Panc1 (cell line): ENCODE measurements at places on chromosomes 3 and 15.

DNA sequence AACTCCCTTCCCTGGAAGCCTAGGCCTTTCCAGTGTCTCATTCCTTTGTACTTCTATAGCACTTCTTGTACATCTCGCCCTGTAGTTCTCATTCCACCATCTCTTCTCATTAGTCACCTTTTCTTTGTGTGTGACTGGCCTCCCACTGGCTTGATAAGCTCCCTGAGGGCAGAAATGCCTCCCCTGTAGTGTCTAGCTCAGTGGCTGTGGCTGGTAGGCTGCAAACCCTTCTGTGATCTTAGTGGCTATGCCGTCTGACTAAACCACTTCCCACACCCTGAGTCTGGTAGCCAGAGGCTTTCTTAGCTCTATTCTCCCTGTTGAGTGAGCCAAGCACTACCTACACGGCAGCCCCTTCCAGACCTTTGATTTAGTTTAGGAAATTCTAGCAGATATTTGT lies 24.4 kb upstream of the TNFAIP8L3 start:
- DNase-seq: no peak

DNA sequence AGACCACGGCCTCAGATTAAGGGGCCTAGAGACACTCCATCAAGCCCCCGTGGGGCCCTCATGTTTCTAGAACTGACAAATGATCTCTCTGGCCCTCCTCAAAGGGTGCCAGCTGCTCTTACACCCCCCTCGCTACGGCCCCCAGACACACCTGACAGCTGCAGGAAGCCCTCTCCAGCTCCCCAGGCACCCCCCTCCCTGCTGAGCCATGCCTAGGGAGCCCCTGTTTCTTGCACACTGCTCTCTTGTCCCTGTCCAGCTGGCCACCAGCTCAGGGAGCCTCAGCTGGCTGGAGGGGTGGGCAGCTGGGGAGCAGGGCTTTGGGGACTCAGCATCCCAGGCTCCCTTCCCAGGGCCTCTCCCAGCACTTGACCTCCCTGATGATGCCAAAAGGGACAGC lies 14.8 kb downstream of the TNK2 start:
- no peak for DNase-seq

GRCh38 chr3:130686833-130687232 lies 59.8 kb downstream of the PIK3R4 start:
- no peak for DNase-seq

DNA sequence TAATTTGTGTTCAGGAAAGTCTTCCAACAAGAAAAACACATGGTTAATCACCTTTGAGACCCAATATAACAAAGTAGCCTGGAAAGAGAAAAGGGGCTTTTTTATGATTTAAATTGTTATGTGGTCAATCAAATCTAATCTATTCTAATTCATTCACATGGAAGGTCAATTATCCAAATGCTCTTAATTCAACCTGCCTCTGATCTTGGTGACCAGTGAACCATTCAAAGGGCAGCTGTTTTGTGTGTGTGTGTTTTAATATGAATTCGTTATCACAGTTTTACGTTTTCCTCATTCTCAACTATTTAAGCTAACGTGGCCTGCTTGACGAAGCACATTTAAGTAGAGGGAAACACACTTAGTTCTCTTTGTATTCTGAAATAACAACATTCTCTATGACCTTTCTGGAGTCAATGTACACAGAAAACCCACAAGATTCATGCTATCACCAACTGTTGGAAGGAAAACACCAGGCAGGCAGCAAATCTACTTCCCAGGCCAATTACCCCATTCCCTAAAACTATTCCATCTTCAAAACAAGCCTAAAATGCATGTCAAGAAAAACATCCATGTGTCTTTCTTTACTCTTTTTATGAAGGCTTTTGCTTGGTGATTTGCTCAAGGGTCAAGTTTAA lies 195.4 kb downstream of the SUCLG2 start:
- no peak for DNase-seq

DNA sequence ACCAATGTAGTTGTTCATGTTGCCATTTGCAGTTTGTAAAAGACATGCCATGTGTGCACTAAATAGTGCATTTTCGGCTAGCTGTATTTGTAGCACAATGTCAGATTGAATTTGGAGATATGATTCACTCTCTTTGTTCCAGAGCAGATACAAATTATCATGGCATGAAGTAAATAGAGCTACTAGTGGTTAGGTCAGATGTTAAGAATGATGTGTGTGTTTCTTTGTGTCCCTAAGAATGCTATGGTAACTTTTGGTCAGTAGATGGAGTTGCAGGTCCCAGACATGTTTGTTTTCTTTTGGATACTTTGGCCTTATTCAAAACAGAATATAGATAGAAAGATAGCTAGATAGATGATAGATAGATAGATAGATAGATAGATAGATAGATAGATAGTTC lies 595.8 kb downstream of the NLGN1 start:
- DNase-seq: no peak

- no peak for DNase-seq
Measured at GRCh38 chr15:71571641-71572040, 238.7 kb upstream of the NR2E3 start.

DNA sequence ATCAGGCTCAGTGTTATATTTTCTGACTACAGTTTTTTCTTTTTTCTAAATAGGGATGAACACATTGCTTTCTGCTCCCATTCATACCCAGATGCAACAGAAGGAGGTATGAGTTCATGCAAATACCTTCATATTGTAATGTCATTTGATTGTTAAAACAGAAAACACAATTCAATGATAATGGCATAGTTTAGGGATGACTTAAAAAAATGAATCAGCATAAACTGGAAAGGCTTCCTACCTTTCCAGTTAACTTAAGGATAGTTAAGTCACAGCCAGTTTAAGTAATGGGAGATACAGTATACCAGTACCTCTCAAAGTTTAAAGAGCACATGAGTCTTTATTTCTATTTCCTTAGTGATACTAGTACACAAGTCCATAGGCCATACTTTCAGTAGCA lies 24.9 kb downstream of the KNL1 start:
- no peak for DNase-seq

DNA sequence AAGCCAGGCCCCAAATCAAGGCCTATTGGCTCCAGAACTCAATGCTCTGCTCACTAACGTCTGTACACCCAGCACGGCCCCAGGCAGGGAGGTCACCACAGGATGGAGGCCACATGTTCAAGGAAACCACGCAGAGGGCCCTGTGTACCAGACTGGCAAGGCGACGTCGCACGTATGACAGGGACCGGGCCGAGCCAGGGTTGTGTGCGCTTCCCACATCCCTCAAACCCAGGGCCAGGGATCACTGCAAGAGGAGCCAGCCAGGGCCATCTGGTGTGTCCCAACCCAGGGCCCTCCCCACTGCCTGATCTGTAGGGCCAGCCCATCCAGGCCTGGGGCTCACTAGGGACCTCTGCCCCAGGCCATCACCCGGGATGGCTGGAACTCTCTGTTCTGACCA lies 62.0 kb downstream of the ZNF445 start:
- DNase-seq: no peak

DNA sequence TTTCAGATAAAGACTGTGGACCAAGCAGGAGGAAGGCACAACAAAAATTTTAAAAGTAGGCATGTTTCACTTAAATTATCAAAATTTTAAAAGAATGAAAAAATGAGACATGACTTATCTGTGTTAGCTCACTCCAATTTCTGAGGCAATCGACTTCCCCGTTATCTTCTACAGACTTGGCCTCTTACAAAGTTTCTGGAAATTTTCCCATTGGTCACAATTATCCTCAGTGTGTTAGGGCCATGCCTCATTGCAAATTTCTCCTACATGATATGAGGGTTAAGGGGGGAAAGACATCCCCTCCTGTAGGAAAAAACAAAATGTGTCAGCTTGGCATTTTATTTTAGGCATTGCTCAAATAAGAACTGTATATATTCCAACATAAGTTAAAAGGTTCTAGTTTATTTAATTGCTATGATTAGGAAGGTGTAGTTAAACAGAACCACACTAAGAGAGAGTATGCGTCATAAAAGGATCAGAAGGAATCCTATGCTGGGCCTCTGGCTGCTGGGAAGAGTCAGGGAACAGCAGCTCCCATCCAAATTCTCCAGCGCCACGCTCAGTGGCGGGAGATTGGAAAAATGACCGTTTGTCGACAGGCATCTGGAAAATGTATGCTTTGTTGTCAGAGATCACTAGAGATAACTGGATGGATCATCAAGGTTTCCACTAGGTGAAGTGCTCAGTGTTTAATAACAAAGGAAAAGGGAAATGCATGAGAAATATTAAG lies 463.6 kb upstream of the NR2F2 start:
- DNase-seq: no peak

- no peak for DNase-seq
Measured at GRCh38 chr3:172627057-172627809, 83.6 kb downstream of the NCEH1 start.

- no peak for DNase-seq
Measured at GRCh38 chr3:16490062-16490619, 23.4 kb downstream of the RFTN1 start.

- no peak for DNase-seq
Measured at GRCh38 chr3:146750196-146750595, 145.1 kb upstream of the PLSCR5 start.

- no peak for DNase-seq
Measured at GRCh38 chr15:28109626-28110455, 10.7 kb upstream of the OCA2 start.

DNA sequence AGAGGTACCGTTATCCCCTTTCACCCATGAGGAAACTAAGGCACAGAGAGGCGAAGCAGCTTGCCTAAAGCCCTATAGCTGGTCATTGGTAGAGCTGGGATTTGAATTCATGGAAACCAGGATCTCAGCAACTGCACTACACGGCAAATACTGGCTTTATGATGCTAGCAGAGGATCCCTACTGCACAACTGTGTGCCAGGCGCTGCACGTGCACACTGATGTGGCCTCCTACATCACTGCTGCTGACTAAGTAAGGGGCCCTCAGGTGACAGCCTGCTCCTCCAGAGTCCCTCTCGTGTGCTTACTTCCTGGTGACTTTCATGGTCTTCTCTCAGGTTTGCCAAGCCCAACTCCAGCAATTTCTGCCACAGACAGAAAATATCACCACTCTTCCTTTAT lies 3.4 kb upstream of the POLG start:
- DNase-seq: no peak

DNA sequence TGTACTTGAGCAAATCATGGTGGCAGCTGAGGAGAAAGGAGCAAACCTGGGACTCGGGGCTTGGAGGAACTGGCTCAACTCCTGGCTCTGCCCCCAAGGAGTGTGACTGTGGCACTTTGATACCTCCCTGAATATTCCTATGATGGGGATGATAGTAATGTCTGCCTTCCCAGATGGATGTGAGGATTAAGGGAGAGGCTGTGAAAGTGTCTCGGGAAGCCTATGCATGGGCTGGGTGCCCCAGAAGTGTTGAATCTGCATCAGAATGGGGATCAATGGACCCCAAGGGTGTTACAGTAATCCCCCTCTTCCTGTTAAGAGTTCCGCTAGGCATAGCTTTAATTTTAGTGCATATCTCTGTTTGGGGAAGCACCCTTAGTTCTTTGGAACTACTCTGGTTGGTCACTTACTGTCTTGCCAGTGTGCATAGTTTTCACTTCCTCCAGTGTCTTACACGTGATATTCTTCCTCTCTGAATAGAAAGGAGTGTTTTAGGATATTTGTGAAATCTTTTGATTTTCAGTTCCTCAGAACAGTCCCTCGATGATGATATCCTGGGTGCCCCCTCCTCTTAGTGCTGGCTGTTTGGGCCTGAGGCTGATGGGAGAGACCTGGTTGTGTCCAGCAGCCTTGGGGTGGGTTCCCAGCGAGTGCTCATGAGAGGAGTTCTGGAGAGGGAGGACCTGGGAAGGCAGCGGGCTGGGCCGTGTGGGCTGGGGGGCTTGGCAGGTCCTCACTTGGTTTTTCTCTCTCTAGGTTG lies 97.5 kb downstream of the CHDH start:
- DNase-seq: no peak

GRCh38 chr3:100993309-100993708 lies at the start of gene ABI3BP:
Gene ABI3BP (minus strand): TSS chr3:100993421. CDS start chr3:100993384, 37 bp downstream.
- no peak for DNase-seq

DNA sequence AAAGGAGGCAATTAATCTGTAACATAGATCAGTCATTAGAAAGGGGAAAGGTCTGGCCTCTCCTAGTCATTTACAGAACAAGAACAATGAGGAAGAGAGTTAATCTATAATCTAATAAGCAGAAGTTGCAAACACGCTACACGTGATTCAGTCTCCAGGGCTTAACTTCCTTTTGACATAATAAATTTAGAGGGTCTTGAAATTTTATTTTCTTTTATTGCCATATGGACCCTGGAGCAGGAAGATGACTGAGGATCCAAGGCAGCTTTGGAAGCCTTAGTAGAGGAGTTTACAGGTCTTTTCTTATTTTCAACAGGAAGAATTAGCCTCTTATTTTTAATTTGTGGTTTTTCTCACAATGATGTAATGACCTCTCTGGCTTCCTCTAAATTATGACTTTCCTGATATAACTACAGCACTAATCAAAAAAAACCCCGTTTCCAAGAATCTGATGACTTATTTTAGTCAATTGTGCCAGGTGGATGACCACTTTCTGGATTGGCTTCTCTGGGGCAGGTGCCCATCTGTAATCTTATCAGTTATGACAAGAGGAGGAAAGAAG lies 32.2 kb downstream of the ADGRG7 start:
- DNase-seq: no peak

DNA sequence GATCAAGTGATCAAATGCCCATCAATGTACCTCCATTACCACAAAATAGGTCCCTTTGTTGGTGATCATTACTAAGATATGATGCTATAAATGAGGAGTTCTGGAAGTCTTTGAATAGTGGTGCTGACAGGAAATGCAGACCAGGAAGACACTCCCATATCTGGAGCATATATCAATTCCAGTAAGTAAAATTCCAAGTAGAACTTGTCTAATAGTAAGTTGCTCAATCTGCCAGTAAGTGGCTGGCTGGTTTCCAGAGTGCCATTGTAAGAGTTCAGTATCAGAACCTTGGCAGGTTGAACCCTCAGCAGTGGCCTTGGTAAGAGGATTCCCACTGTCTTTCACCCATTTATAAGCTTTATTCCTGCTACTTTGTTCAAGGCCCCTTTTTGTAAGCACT lies 379.9 kb upstream of the RBMS3 start:
- DNase-seq: no peak

- DNase-seq: no peak
Measured at GRCh38 chr3:137948400-137949072, 61.4 kb upstream of the CLDN18 start.

- no peak for DNase-seq
Measured at GRCh38 chr15:35602836-35603235, 56.9 kb upstream of the DPH6 start.

DNA sequence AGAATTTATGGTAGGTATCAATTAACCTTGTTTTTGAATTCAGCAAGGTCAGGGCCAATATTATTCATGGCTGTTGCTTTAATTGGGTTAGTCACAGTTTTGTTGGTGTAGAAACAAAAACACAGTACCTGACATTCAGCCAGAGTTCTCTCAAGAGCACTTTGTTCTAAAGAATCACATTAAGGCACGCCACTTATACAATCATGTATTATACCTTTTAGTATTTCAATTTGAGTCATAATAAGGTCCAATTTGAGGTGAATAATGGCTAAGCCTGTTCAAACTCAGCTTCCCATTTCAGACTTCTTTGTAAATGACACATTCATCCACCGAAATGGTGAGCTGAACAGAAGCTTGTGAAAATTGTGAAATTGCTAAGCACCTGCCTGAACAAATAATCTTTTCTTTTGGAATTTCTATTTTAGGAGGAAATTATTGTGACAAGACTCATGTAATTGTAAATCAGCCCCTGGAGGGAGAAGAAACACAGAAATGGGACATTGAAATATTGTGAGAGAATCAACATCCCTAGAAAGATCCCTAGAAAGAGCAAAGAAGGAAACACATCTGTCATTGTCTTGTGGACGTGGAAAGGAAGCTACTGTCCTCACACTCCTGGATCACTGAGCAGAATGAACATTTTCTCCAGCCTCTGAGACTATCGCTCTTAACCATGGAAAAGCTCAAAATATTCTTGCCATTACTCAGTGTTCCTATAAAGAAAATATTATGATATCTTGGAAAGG lies 29.3 kb downstream of the RIOX2 start:
- DNase-seq: no peak
